ENCODE measurements at places on chromosomes 7 and 10.

DNA sequence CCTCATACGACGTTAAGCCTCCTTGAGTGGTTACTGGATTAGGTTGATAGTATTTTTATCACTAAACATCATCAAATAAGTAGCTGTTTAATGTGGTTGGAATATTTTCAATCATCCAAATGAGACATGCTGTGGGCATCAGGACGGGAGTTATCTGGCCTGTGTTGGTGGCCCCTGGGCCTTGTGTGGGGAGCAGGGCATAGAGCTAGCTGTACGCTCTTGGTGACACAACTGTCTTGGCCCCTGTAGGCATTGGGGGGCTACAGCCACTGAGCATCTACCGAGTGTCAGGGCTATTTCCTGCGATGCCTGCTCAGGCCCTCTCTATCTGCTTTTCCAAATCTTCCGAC is 28.3 kb downstream of the BAG3 start:
- no peak overlapping the region for H3K27ac ChIP-seq
- peaks cover 29% of the 10 kb centered on the region for H3K4me1 ChIP-seq
- no peak for DNase-seq
- H3K36me3 ChIP-seq: peaks cover 34% of the 10 kb centered on the region
- H3K4me3 ChIP-seq: no peak overlapping the region

DNA sequence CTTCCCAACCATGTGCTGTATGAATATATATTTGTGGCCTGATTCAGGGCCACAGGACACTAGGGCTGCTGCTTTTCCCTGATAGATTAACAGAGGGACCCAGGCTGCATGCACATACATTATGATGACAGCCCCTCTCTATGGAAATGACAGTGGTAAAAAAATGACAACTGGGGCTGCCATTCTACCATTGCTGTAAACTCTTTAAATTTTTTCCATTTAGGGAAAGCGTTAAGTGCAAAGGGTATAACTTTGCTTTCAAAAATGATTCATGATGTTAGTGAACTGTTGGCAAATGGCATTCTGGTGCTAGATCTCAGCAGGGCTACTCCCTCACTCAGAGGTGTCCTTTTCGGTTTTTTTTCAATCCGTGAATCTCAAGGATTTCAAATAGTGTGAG is 4.2 kb downstream of the CTBP2 start:
- H3K36me3 ChIP-seq: peaks cover 3% of the 10 kb centered on the region
- H3K4me3 ChIP-seq: no peak overlapping the region
- H3K4me1 ChIP-seq: peaks cover 28% of the 10 kb centered on the region
- no peak overlapping the region for H3K27ac ChIP-seq
- peak; percentile 28 for DNase-seq

DNA sequence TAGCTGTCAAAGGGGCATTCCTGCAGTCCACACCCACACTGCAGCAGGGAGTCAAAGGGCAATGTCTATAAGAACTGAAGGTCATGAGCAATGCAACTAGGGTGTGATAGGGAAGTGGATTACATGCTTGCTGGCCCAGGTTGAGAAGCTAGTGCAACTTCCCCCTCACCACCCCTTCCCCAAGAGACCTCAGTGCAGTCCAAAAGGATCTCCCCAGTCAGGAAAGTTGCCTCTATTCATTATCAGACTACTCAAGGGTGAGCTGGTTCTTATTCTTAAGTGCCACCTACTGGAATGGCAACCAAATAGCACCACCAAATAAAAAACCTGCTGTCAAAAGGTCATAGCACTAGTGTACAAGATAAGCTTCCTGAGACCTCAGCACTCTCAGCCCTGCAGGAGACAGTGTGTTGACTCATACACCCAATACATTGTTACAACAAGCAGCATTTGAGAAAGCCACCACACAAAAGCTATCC is 28.2 kb downstream of the MTERF1 start:
- H3K36me3 ChIP-seq: peaks cover 3% of the 10 kb centered on the region
- H3K27ac ChIP-seq: no peak overlapping the region
- no peak overlapping the region for H3K4me3 ChIP-seq
- DNase-seq: peak; percentile 7

- H3K27me3 ChIP-seq: no peaks in the 10 kb centered on the region
- no peaks in the 10 kb centered on the region for H3K4me1 ChIP-seq
- no peak overlapping the region for H3K27ac ChIP-seq
- no peak for DNase-seq
Measured at GRCh38 chr10:62133618-62134017, 135.0 kb downstream of the RTKN2 start.

- peaks cover 1% of the 10 kb centered on the region for H3K4me1 ChIP-seq
- peaks cover 21% of the 10 kb centered on the region for H3K36me3 ChIP-seq
- H3K4me3 ChIP-seq: no peak overlapping the region
- DNase-seq: no peak
- no peak overlapping the region for H3K27ac ChIP-seq
Measured at GRCh38 chr10:126097558-126098225, 201.3 kb downstream of the FANK1 start.

DNA sequence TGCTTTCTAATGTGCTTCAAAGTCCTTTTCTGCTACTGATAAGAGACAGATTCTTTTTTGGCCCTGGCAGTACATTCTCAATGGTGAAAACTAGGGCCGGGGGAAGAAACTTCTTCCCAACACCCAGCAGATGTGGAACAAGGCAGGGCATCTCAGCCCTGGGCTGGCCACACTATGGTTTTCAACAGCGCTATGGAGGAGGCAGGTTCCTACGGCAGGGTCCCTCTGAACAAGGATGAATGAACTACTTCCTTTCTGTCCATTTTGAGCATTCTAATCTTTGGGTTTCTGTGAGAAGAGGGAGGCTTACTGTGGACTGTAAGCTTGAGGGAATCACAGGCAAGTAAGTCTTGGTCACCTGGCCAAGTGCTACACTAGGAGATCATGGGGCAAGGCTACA is 78.7 kb downstream of the VSTM4 start:
- peak overlapping the region; percentile 25 for H3K4me3 ChIP-seq
- H3K36me3 ChIP-seq: peaks cover 3% of the 10 kb centered on the region
- H3K4me1 ChIP-seq: peaks cover 3% of the 10 kb centered on the region
- H3K27me3 ChIP-seq: no peaks in the 10 kb centered on the region
- DNase-seq: no peak

DNA sequence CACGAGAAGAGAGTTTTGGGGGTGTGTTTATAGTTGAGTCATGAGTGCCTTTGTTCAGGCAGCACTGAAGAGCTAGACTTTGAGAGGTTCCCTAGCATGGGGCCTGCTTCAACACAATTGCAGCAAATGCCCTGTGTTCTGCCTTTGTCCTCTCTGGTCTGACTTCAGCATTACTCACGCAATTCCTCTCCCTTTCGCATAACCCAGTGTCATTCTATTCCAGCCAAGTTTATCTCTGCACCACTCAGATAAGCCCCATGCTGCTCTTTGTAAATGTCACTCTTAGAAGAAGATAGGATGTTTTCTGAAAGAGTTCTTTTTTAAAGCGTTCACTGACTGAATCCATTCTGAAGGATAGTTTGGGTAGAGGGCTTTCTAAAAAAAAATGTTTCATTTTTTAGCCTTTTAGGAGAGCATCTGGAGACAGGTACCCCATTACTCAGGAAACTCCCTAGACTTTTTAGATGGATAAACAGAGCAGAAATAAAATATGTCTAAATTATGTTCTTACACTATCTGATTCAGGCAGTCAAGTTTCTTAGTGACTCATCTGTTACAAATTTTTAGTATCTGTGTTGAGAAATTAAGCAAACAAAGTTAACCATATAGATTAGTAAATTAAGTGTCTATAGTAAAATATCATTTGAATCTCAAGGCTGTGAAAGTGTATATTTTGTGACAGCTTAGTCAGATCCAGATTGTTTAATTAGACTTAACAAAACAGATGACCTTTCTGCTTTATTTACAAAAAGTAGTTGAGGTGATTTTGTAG is 318.5 kb downstream of the GPR158 start:
- H3K4me3 ChIP-seq: no peak overlapping the region
- H3K27me3 ChIP-seq: no peaks in the 10 kb centered on the region
- no peaks in the 10 kb centered on the region for H3K36me3 ChIP-seq
- H3K4me1 ChIP-seq: no peaks in the 10 kb centered on the region
- DNase-seq: peak; percentile 86
- H3K27ac ChIP-seq: no peak overlapping the region

DNA sequence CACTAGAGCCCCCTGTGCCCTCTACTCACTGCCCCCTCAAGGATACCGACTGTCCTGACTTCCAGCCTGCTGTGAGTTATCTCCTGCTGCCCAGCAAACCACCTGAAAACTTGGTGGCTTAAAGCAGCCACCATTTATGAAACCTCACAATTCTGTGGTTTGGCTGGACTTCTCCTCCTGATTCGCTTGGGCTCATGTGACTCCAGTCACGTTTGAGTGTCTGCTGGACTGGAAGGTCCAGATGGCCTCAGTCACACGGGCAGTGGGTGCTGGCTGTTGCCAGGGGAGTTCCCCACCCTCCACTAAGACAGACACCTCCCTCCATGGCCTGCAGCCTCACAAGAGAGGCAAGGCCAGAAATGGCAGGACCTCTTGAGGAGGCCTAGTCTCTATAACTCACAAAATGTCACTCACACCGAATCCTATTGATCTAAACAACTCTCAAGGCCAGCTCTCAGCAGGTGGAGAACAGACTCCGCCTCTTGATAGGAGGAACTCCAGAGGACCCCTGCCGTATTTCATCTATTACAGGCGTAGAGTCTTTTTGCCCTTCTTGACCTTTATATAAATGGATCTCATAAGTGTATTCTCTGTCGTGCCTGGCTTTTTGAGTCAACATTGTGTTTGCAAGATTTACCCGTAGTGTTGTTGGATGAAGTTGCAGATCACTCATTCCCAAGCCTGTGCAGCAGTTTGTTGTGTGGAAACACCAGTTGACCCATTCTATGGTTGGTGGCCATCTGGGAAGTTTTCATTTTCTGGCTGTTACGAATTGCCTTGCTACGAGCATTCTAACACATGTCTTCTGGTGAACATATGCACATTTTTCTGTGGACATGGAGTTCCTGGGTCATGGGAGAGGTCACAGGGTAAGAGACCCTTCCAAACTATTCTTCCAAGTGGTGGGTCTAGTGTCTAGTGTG is 48.3 kb downstream of the ZMIZ1 start:
- H3K4me1 ChIP-seq: peaks cover 67% of the 10 kb centered on the region
- H3K27ac ChIP-seq: no peak overlapping the region
- H3K27me3 ChIP-seq: no peaks in the 10 kb centered on the region
- peaks cover 60% of the 10 kb centered on the region for H3K36me3 ChIP-seq
- DNase-seq: peak; percentile 85

DNA sequence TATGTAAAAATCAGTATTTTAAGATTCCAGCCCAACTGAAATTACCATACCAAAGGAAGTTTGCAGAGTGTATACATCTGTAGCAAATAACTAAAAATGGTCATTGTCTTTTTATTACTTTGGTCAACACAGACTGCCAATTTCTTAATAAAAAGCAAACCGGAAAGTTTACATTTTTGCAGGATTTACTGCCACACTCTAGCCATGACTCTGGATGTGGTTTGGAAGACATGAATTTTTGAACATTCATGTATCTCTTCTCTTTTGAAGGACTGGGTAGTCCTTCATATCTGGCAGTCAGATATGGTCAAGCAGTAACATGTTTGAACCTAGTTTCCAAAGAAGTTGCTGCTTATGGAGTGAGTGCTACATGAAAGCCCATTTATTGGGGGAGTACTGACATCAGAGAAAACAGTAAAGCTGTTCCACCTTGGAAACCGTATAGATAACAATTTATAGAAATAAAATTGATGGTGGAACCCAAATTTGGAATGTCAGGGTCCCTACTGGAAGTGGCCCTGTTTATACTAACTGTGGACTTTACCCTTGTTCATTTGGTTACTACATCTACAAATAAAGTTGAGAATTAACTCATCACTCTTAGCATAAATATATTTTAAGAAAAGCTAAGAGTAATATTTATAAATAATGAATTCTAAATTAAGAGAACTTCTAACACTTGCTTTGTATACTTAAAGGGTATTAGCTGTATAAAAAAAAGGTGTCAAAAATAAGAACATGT is 84.6 kb downstream of the ZMYND11 start:
- no peaks in the 10 kb centered on the region for H3K36me3 ChIP-seq
- H3K4me3 ChIP-seq: no peak overlapping the region
- DNase-seq: no peak
- H3K27ac ChIP-seq: no peak overlapping the region
- H3K27me3 ChIP-seq: no peaks in the 10 kb centered on the region
- no peaks in the 10 kb centered on the region for H3K4me1 ChIP-seq

DNA sequence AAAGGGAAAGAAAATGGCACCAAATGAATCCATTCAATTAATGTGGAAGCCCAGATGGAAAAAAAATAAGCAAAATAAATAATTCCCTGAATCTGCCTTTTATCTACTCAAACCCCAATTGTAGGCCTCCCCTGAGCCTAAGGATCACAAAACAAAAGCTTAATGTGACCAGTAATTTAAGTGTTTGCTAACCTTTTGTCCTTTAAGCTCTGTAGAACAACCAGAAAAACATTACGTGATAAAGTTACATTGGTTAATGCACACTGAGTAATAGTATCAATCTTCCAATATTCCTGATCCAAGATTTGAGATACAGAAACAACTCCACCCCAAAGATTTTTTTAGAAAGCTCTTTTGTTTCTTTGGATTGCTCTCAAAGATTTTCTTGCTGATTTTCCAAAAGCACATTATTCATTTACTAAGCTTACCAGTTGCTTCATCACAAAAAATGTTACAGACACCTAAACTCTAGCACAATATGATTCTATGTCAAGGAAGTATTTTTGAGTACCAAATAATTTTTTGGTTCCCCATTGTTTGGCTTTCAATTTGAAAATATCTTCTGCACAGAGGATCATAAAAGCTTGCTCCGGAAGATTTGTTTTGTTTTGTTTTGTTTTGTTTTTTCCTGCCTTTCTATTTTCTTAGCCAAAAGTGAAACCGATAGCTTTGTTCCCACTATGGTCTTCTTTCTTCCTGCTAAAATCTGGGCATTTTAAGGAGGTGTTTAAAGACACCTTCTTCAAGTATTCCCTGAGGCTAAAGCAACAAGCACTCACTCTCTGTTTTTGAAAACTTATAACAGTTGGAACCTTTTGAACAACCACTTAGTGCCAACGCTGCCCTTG is 54.2 kb downstream of the TRIL start:
- peak overlapping the region; percentile 88 for H3K27ac ChIP-seq
- DNase-seq: no peak
- peak overlapping the region; percentile 75 for H3K4me3 ChIP-seq

DNA sequence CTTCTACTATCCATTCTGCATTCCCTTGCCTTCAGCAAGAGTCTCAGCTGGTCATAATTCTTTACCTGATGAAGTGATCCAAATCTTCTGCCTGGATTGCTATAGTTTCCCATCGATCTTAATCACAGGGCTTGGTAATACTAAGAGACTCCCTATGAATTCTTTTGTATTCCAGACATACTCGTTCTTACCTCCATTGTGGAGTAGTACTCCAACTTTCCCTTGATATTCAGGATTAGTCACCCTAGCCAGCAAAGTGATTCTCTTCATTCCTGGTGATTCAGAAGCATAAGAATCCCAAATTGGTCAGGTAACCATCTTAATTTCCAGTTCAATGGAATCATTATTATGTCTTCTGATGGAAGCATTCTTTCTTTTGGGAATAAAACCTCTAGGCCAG is 96.7 kb downstream of the TWIST1 start:
- H3K4me1 ChIP-seq: peaks cover 2% of the 10 kb centered on the region
- no peak for DNase-seq
- H3K36me3 ChIP-seq: no peaks in the 10 kb centered on the region

All from mesenchymal stem cell (in vitro differentiated cells and primary cell).